ENCODE measurements at places on chromosomes 2 and 18. TPM values are rescaled to one million over a fixed set of nuclear protein-coding genes. Genes with fewer than 3 reads are reported as not detected.

The TMEM17 gene
- 1.3 TPM for total RNA-seq

The GATA6 gene
- total RNA-seq = 8.1 TPM

The ITGAV gene
- total RNA-seq = 251 TPM

The UGT1A5 gene
- total RNA-seq = not detected

The IL36G gene
- not detected for total RNA-seq

The ACMSD gene
- not detected for total RNA-seq

The RHBDD1 gene
- 6.4 TPM for total RNA-seq

The TBR1 gene
- under 0.01 TPM for total RNA-seq

The ONECUT2 gene
- under 0.01 TPM for total RNA-seq
